Stimulated activated CD4-positive, alpha-beta T cell treated with anti-CD3 and anti-CD28 coated beads, TNF-alpha, amount 100 ng/mL, for 48 hours (primary cell): ENCODE measurements at places on chromosomes 13 and 19.

DNA sequence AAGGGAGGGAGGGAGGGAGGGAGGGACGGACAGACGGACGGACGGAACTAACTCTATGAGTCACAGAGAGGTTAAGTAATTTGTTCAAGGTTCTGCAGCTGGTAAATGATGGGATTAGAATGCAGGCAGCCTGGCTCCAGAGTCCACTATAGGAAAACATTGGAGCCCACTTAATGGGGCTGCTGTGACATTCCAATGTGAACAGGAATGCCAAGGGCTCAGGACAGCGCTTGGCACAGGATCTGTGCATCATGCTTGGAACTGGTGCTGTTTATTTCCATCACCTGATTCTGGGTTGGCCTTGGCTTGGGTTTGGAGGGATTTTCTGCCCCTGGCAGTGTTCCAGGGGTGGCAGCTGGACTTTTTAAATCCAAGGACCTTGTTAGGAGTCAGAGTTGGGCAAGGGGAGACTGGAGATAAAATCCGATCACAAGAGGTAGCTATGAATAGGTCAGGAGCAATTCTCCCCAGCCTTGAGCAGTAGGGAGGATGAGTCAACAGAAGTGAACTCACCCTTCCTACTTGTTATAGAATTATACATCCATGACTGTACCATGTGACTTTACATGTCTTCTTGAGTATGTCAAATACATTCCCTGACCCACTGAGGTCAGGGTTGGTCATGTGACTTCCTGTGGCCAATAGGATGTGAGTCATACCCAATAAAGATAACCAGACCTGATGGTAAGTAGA lies 7.8 kb upstream of the HIF3A start:
- DNase-seq: no peak

DNA sequence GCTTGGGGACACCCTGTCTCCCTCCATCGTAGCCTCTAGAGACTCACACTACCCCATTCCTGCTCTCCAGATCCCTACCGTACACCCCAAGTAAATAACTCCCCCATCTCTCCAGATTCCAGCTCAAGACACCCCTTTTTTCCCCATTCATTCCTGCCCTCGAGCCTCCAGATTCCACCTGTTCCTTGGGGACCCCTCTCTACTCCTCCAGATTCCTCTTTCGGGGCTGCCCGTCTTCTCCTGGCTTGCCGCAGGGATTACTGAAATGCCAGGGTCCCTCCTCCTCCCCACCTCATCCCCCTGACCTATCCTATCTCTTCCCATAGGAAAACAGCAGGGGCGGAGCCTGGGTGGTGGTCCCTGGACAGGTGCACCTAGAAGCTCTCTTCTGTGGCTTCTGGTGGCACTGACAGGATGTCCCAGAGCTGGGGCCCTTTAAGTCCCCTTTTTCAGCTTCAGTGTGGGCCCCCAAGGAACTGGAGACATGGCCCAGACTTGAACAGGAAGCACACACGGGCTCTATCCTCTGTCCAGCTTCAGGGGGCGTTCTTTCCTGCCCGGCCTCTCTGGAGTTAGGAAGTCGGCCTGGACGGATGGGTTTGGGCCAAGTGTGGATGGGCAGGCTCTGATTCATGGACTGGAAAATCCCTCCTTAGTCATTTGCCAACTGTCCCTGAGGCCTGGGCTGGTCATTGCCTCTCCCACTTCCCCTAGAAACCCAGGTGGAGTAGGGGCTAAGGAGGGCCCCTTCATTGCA lies 1.2 kb downstream of the ZSWIM4 start:
- DNase-seq: no peak

- DNase-seq: no peak
These were observed 20.7 kb upstream of the NANOS2 start for GRCh38 chr19:45935267-45935666.

DNA sequence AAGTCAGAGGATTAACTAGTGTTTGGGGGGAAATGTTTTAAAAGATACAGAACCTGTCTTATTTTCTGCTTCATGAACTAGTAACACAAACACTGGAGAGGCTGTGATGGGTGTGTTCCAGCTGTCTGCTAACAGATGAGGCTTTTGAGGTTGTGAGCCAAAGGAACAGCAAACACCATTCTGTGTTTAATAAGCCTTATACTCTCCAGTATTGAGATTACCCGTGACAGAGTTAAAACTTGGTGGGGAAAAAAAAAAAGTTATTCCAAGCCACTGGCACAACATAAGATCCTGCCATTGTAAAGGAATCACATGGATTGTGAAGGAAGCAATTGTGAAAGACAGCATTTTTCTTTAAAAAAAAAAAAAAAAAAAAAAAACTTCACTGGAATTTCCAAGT lies 48.4 kb downstream of the KCTD12 start:
- no peak for DNase-seq

GRCh38 chr19:48646722-48647216 lies 782 bp upstream of the CA11 start:
- DNase-seq: no peak

- no peak for DNase-seq
These were observed 82.2 kb downstream of the SLC7A1 start for GRCh38 chr13:29513002-29513980.

- DNase-seq: no peak
These were observed 6.0 kb downstream of the EEF2 start for GRCh38 chr19:3979289-3979673.

GRCh38 chr13:23427342-23427843 lies 6.1 kb downstream of the SACS start:
- DNase-seq: no peak

GRCh38 chr13:101626925-101627555 lies 174.6 kb downstream of the ITGBL1 start:
- no peak for DNase-seq

GRCh38 chr13:27599845-27600553 lies 20.3 kb downstream of the LNX2 start:
- no peak for DNase-seq

GRCh38 chr19:41376998-41377365 lies 649 bp downstream of the TMEM91 start:
- DNase-seq: no peak

GRCh38 chr19:3866910-3867638 lies 1.8 kb downstream of the ZFR2 start:
- no peak for DNase-seq

GRCh38 chr13:83883061-83883523 lies 818 bp upstream of the SLITRK1 start:
- DNase-seq: no peak

DNA sequence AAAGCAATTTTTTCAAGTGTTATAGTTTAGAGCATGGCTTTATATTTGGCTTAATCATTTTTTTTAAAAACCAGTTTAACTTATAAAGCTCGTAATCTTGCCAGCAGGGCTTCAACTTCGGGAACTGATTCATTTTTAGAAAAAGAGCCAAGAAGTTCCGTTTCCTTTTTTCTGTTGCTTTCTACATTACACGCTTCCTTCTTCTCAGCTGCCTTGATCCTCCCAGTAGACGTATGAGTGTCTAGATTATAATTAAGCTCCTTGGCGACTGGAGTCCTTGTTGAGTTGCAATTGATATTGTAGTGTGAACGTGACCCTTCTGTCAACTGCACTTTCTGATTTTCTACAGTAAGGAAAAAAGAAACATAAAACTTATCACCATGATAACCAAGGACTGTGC lies 497.2 kb downstream of the DIAPH3 start:
- no peak for DNase-seq

DNA sequence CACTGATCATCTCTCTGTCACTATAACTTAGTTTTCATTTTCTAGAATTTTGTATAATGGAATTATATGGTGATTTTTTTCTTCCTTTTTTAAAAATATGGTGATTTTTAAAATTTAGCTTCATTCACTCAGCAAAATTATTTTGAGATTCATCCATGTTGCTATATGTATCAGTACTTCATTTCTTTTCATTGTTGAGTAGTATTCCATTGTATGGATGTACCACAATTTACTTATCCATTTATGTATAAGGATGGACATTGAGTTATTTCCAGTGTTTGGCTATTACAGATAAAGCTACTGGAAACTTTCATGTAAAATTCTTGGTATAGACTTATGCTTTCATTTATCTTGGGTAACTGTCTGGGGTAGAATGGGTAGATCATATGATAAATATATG lies 12.8 kb downstream of the ZNF546 start:
- no peak for DNase-seq

GRCh38 chr19:15869109-15869555 lies 28.7 kb downstream of the CYP4F2 start:
- DNase-seq: peak; percentile 7

GRCh38 chr13:97574926-97575325 lies 141.0 kb downstream of the RAP2A start:
- no peak for DNase-seq

DNA sequence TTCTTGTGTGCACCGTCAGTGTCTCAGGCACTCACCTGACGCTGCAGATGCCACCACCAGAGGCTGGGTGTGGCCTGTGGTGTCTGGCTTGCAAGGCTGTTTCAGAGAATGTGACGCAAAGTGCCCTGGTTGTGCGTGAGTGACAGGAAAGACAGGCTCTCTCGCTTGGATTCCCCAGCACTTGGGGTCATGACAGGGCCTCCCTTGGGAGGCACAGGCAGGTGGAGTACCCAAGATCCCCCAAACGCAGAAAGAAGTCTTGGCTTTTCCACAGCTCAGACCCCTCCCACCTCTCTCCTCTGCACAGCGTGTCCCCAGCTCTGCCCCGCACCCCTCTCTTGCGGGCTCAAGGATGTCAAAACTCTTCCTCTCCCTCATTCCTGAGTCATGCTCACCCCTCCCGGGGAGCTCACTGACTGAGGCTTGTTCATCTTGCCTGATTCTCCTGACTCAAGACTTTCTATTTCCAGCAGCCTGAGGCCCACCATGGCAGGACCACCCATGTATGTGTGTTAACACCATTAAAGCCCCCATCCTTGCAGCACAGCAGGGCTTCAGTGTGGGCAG lies 21.0 kb downstream of the DHX34 start:
- DNase-seq: no peak

GRCh38 chr19:3343619-3344502 lies 22.5 kb upstream of the NFIC start:
- DNase-seq: no peak

DNA sequence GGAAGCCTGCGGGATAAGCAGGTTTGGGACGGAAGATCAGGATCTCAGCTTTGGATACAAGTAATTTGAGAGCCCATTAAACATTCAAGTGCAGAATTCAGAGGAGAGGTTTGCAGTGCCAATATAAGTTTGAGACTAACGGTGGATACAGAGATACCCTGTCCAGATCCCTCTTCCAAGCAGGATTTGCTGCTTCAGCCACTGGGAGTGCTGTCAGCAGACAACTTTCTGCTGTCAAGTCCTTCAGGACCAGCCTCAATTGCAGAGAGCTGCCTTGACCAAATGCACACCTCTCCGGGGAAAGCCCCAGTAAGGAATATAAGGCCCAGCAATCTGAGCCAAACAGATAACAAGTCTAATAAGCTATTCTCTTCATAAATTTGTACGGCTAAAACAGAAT lies 46.1 kb upstream of the ZNF780A start:
- no peak for DNase-seq

- no peak for DNase-seq
These were observed 14.3 kb upstream of the OR10H1 start for GRCh38 chr19:15829786-15830185.

DNA sequence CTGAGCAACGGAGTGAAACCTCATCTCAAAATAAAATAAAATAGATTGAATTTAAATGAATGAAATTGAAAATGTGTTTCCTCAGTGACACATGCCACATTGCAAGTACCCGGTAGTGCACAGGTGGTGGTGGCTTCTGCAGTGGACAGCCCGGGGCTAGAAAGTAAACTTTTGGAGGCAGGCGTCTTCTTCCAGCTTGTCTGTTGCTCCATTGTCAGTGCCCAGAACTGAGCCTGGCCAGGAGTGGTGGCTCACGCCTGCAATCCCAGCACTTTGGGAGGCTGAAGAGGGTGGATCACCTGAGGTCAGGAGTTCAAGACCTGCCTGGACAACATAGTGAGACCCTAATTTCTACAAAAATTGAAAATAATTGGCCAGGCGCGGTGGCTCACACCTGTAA lies 5.7 kb downstream of the MYH14 start:
- DNase-seq: no peak

DNA sequence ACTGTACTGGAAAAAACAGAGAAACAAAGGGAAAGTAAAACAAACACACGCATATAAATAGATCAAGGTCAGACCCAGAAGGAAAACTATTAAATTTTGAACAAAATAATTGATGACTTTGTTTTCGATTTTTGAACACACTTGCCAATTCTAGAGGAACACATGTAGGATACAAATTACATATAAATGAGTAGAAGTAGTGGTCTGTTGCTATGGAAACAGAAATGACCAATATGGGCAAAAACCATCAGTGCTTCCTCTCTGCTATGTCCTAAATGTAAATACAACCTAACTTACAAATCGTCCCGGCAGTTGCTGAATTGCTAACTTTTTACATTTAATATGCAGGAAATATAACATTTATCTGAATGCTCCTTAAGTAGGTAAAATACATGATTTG lies 65.2 kb upstream of the POSTN start:
- DNase-seq: no peak

- no peak for DNase-seq
These were observed 62.0 kb upstream of the KLF2 start for GRCh38 chr19:16262618-16263017.

DNA sequence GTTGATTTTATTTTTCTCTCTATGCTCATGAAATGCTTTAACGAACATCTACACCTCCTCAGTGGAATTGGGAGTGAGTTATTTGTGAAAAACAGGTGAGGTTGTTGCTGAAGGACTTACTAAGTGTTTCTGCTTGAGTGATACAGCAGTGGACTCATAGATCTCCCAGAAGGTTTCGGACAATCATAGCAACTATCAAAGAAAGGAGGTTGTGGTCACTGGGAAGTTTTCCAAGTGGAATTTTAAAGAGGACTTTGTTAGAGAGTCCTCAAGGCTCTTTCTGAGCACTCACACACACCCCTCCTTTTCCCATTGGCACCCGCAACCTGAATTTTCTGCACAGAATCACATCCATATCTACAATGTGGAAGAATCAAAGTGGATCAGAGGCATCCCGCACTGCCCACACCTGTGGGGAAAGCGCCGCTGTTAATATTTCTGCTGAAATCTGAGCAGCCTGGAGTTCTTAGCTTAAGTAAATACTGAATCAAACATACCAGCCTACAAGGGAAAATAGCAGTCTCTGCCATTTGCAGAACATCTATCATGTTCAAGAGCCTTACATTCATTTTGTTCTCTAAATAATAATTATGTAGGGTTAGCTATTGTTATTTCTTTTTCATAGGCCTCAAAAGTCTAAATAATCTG lies 719.4 kb downstream of the DIAPH3 start:
- DNase-seq: no peak
